ENCODE measurements at places on chromosomes 12 and 14.

DNA sequence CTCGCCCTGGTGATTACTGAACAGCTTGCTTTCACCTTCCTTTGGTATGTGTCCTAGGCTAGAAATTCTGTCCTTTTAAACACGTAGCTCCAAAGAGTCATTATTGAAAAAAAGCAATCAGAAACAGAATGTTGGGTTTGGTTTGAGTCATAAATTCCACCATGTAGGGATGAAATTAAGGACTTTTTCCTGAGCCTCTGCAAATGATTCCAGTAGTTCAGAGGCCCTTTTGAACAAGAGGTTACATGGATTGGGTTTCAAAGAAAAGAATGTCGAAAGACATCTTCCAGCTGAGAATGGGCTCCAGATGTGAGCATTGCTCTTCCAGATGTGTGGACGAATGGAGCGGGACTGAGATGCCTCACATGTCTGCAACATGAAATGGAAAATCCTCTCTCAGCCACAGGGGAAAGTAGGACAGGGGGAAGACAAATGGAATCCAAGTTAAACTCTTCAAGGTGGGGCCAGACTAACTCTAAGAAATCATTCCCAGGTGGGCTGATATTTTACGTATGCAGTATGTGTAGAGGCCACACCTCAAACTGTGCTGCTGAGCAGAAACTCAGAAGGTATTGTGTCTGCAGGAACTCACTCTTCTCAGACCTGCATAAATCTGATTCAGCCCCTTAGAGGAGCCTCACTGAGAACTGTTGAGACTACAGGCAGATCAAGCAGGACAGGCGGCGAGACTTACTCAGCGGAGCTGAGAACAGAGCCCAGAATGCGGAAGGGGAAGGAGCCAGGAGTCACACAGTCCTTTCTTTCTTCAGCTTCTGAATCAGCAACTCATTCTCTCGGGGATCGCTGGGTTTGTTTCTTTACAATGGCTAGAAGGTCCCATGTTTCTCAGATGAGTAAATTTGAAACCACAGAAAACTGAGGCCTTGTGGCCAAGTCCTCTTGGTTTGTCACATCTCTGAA lies 23.3 kb upstream of the EMP1 start:
- no peak for DNase-seq

- no peak for DNase-seq
These were observed 27.6 kb upstream of the PHC1 start for GRCh38 chr12:8886502-8887284.

- peak; percentile 74 for DNase-seq
These were observed 25.2 kb downstream of the NID2 start for GRCh38 chr14:52043690-52044089.

- DNase-seq: no peak
These were observed 8.7 kb downstream of the KITLG start for GRCh38 chr12:88571543-88571942.

DNA sequence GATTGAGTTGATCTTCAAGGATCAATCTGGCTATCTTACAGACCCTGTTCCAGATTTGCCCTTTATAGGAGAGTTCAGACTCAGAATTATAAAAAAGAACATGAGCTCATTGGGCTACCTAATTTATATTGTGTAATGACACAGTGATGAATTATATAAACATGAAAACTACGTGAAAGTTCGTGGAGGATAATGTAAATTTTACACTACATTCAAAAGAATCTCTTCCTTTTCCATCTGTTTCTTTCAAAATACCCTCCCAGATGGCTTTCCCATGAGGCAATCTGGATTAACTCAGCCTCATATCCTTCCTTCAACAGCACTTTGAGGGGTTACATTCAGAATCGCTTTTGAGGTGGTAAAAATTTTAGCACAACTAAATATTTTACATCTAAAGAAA lies 129.3 kb downstream of the HMGA2 start:
- DNase-seq: no peak

GRCh38 chr12:26091822-26092221 lies 33.0 kb downstream of the BHLHE41 start:
- no peak for DNase-seq

DNA sequence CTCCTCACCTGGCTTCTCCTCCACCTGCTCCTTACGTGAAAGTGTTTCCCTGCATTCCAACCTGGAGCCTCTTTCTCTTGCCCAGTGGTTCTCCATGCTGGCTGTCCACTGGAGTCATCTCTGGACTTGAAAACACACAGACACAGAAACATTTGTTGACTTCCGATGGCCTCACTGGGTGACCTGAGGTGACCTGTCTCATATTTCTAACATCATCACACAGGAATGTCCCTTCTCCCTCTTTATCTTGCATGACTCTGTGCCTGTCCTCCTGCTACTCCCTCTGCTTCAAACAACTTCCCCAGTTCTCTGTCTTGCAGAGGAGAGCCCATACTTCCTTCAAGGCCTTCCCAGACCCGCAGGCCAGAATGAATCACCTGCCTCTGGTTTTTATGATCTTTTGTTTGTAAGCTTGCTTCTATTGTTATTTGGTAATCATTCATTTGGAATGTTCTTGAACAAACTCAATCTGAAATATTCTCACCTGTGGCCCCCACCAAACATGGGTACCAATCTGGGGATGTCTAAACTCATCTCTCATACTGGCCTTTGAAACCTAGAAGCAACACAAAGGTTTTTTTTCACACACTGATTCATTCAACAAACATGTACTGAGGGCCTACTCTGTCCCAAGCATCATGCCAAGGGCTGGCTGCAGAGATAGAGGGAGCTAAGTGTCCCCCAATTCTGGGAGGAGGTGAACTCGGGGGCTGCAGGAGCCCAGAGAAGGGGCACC lies 9.7 kb upstream of the RIN3 start:
- peak; percentile 26 for DNase-seq

DNA sequence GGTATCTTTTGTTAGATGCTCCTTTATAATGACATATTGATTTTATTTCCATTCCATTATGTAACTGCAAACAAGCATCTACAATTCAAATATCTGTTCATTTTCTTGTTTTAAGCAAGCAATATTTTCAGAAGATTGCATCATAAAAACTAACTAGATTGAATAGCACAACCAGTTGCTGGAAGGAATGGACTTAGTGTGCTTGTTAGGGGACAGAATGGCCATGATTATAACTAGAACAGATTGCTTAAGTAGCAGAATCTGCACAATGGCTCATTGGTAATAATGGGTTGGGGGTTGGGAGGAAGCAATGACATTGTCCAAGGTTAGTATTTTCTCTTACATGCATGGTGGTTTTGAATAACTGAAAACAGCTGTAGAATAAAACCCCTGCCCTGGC lies 939.5 kb downstream of the SLC16A7 start:
- DNase-seq: peak; percentile 13

GRCh38 chr12:123938679-123939480 lies 33.8 kb downstream of the CCDC92 start:
- DNase-seq: no peak

GRCh38 chr12:115223991-115224390 lies 540.0 kb upstream of the TBX3 start:
- no peak for DNase-seq

GRCh38 chr14:57375156-57375555 lies 15.2 kb upstream of the NAA30 start:
- no peak for DNase-seq

DNA sequence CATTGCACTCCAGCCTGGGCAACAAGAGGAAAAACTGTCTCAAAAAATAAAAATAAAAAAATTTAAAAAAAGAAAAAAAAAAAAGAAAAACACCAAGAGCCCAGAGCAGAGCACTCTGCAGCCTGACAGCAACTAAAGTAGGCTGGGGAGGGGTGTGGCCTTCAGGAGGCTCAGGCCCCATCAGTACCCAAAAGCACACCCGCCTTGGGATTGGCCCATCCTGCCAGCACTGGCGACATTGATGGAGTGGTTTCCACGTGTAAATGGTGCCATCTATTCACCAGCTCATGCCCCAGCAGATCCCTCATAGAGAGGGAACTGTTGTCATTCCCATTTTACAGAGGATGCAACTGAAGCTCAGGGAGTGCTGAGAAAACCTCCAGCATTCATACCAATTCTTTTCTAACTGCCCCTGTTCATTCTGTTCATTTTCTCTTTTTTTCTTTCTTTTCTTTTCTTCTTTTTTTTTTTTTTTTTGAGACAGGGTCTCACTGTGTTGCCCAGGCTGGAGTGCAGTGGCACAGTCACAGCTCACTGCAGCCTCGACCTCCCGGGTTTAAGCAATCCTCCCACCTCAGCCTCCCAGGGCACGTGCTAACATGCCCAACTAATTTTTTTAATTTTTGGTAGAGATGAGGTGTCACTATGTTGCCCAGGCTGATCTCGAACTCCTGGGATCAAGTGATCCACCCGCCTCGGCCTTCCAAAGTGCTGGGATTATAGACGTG lies 89.3 kb downstream of the IRF2BPL start:
- no peak for DNase-seq

GRCh38 chr14:30115756-30116155 lies 188.1 kb upstream of the PRKD1 start:
- no peak for DNase-seq

DNA sequence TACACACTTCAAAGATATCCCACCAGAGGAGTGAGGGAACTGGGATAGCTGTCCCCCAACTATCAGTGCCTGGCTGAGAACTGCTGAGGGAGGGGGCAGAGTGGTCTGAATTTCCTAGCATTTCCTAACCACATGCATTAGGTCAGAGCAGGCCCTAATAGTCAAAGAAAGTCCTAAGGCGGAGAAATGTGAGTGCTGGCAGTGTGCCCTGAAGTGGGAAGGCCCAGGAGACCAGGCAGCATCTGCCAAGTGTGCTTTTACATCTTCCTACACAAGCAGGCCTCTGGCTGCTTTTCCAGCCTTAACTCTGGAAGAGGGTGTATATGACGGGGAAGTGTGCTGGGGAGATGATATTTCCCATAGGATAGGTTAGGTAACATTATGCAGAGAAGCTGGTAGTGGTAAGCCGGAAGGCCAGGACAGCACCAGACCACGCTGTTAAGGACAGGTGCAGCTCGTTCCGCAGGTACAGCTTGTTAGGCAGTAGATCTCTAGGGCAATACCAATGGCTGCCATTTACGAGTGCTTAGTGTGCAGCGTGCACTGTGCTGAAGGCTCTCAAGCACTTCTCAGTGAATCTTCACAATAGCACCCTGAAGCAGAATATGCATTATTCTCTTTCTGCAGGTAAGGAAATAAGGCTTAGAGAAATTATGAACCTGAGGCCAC lies 9.1 kb upstream of the CCDC198 start:
- DNase-seq: peak; percentile 62

GRCh38 chr14:68890173-68890931 lies 88.8 kb downstream of the ACTN1 start:
- DNase-seq: no peak

DNA sequence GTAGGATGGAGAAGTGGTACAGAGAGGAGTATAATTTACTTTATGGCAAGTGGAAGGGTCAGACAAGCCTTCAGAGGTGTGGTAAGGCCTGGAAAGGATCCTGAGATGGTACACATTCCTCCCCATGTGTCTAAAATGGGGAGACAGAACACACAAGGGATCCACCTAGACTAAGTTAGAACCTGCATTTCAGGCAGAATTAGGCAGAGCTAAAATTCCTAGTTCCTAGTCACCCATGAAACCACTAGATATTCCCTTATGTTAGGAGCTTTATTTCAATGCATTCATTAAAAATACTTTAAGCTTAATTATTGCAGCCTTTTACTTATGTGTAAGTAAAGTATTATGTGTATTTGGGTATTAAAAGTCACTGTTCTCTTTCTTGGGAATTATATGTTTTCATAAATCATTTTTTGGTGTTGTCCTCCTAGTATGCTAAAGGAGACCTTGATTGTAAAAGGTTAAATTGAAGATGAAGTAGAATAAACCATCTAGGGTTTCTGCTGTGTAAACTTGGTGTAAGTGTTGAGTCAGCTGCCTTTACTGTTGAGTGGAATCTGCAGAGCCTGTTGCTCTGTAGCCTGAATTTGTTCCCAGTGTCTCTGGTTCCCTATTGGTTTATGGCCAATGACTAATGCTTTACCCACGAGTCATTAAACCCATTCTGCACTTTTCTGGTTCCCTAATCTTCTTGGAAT lies 423.2 kb downstream of the ATP23 start:
- DNase-seq: no peak

GRCh38 chr12:126667339-126667738 lies 1599.6 kb upstream of the TMEM132C start:
- no peak for DNase-seq

All from T47D (cell line).